ENCODE measurements at places on chromosomes 1 and 21.

GRCh38 chr1:213120386-213120785 lies 69.3 kb downstream of the RPS6KC1 start:
- no peak for DNase-seq

DNA sequence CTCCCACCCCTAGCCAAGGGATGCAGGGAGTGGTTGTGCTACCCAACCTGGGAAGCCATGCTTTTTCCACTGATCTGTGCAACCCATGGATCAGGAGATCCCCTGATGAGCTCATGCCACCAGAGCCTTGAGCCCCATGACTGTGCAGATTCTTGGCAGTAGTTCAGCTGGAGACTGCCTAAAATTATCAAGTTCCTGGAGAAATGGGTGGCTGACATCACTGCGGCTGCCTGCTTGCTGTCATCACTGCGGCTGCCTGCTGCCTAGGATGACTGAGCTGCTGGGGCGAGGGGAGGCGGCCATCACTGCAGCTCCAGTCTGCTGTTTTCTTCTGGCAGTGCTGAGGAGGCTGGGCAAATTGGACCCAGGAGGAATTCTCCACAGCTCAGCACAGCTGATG lies 159.2 kb downstream of the AGBL4 start:
- no peak for DNase-seq

DNA sequence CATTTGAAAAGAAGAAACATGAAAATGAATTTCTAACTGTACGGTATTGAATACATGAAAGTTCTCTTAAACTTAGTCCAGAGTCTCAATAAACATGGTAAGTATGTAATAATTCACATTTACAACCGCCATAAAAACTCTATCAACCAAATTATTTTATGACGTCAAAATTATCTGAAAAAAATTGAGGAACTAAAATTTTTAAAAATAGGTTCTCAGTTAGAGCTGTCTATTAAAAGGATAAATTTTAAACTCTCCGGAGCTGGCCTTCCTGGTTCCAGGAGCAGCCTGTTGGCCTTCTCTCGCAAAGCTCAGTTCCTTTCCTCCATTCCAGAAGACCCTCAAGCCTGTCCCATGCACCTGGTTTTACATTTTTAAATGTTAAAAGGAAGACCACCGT lies 18.7 kb upstream of the ETS2 start:
- DNase-seq, result no peak

DNA sequence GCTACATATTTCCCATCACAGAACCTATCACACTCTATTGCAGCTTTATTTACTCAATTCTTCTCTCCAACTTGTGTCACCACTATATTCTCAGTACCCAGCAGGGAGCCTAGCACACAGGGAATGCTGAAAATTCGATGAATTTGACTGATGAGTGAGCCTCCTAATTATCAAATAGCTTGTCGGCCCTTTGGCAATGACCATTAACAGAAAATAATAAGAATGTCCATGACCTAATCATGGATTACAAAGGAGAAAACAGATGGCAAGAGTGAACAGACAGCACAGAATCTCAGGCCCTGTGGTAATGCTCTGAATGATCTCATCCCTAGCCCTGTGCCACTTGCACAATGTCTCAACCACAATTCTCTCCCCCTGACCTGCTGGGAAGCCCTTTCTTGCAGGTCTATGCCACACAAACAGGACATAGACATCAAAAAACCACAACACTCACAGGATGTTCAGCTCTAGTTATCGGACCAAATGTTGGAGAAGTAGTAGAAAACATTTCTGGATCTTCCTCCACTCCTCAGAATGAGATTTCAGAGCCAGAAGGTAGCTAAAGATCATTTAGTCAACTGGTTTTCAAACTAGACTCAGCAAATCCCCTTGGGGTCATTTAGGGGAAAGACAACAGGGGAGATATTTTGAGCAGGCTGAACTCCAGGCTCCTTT lies 68.4 kb downstream of the LUZP1 start:
- no peak for DNase-seq

GRCh38 chr1:11671205-11671543 lies 7.2 kb downstream of the FBXO6 start:
- DNase-seq, result no peak

DNA sequence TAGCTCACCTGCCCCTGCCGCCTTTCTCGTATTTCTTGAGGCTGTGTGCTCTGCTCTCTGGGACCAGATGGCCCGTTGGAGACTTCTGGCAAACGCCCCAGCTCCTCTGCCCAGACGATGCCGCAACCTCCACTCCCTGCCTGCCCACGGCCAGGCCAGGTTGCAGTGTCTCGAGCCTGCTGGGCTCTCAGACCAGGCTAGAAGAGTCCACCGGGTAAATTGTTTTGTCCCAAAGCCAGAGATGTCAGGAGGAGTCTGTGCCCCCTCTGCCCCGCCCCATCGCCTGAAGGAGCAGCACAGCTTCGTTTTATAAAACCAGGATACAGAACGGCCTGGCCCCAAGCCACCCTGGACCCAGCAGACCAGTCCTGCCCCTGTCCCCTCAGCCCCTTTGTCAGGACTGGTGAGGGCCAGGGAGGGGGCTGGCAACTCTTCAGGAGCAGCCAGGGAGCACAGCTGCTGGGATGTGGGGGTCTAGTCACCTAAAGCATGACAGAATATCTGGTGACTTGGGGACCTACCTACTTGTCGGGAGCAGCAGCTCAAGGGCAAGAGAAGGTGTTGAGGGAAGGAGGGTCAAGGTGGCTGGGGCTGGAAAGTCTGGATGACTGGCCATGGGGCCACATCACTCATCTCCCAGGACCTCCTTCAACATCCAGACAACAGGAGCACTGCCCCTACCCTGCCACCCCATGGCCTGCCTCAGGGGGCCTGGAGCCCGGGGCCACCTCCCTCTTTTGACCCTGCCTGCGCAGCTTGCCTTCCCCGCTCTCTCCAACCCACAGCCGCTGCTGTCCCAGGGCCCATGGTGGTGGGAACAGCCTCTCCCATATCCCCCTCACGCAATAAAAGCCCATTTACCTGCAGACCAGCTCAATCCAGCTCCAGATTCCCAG lies 33.9 kb upstream of the LBR start:
- DNase-seq, result no peak

- DNase-seq, result no peak
These were observed 2.9 kb downstream of the CRYZ start for GRCh38 chr1:74729741-74730478.

GRCh38 chr1:162372159-162373071 lies 4.2 kb downstream of the SPATA46 start:
- no peak for DNase-seq

Data from naive B cell (primary cell).